ENCODE measurements at places on chromosomes 1 and 21.

DNA sequence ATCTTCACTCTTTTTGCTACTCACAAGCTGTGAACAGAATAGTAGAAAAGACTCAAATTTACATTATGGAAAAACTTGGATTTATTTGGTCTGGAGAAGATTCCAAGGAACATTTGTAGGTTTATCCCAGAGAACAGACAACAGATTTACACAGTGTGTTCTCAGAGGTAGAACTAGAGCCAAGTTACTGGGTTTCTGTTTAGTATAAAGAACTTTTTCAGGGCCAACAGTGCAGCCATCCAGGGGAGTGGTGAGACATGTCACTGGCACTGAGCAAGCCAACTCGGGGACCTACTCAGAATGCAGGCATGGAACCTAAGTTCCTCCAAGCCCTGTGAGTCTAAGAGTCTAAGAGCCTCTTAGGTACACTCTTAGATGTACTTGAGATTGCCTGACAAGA lies 142.6 kb downstream of the OMA1 start:
- no peak for DNase-seq

- no peak for DNase-seq
These were observed 51.9 kb upstream of the GOLT1A start for GRCh38 chr1:204265665-204266064.

- no peak for DNase-seq
These were observed 234.2 kb upstream of the PTBP2 start for GRCh38 chr1:96487394-96487793.

DNA sequence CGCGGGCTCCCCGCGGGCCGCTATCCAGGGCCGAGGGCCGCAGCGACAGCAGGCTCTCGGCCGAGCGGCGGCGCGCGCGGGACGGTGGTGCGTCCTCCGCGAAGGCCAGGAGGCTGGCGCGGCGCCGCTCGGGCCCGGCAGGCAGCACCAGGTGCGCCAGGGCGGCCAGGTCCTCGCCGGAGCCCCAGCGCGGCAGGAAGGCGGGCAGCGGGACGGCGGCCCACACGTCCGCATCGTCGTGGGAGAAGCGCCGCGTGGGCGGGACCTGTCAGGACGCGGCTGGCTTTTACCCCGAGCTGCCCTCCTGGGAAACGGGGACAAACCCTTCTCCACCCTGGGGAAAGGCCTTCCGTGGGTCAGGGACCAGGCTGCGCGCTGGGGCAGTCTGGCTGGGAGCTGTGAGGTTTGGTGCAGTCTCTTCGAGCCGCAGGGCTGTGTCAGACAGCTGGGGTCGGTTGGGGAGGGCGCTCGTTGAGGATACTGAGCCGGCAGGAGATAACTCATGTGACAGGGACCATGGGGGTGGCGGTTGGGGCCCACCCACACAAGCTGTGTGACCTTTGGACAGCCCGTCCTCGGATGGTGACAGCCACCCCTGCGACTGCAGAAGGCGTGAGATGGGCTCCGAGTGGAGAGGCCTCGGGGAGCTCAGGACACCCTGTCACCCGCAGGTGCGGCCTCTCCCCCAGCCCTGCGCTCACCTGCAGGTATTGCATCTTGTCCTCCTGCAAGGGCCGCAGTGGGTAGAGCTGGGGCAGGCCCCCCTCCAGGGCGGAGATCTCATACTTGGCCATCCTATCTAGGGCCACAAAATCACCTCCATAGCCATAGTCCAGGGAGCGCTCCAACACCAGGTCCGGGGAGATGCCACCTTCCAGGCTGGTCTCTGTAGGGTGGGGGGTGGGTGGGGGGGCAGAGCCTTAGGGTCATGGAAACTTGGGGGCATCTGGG lies 6.0 kb downstream of the HES3 start:
- no peak for DNase-seq

DNA sequence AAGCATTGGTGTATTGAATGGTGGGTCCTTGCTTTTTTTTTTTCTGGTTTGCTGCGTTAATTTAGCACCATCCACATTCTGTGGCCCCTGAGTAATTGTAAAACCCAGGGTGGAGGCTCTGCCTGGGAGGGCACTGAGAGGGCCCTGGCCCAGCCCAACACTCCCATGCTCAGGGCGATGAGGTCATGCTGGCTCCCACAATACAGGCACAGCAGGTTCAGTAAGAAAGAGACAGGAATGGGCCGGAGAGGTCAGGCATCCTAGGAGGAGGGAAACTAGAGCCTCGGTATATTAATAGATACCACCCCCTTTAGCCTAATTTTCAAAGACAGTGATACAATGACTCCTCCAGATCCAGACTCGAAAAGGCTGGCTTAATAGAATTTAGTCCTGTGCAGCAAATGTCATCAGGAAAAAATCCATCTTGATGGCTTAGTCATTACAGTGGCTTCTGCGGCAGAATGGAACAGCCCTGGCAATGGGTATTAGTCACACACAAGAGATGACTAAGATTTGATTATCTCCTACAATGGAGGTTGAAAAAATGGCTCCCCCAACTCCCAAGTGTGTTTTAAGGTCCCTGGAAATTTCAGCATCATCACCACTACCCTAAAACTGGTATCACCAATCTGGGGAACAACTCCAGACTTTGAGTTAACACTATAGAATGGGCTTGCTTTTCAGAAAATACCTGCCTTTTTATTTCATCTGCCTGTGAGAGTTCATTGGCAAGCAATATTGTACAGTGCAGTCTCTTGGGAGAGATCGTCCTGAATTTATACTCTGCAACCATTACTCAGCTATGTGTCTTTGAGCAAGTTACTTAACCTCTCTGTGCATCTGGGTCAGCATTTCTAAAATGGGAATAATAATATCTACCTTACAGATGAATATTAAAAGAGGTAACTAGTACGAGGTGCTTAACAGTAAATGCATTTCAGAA lies 43.9 kb upstream of the LYST start:
- DNase-seq, result no peak

- DNase-seq, result no peak
These were observed 56.0 kb upstream of the TRAPPC10 start for GRCh38 chr21:43956019-43956669.
